ENCODE measurements at places on chromosomes 16 and 17. TPM values are rescaled to one million over a fixed set of nuclear protein-coding genes. Genes with fewer than 3 reads are reported as not detected.
A peak's percentile ranks its signal among the peaks of the same experiment; 100 is the strongest.

- no peak for DNase-seq
These were observed 6.4 kb downstream of the ZNF764 start for GRCh38 chr16:30551781-30552180.

Gene PIRT
- 1.1 TPM for total RNA-seq

- DNase-seq: no peak
These were observed 388.2 kb upstream of the MAF start for GRCh38 chr16:79988721-79989220.

DNA sequence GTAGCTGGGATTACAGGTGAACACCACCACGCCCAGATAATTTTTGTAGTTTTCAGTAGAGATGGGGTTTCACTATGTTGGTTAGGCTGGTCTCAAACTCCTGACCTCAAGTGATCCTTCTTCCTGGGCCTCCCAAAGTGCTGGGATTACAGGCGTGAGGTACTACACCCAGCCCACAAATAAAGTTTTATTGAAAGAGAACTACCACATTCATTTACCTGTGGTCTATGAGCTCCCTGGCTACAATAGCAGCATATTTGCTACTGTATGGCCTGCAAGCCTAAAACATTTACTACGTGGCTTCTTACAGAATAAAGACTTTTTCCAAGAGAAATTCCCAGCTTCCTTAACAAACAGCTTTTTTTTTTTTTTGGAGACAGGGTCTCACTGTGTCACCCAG, 3.4 kb downstream of the METTL9 start:
- no peak for DNase-seq

GRCh38 chr17:5840811-5841446, 229.2 kb upstream of the WSCD1 start:
- no peak for DNase-seq

Gene HSD17B2
- 45.5 TPM for total RNA-seq

- no peak for DNase-seq
These were observed 25.0 kb downstream of the ZNF469 start for GRCh38 chr16:88407807-88408206.

Gene GPRC5C
- total RNA-seq: 139 TPM

Gene GAS2L2
- not detected for total RNA-seq

Gene RGS11
- total RNA-seq: 10.0 TPM

DNA sequence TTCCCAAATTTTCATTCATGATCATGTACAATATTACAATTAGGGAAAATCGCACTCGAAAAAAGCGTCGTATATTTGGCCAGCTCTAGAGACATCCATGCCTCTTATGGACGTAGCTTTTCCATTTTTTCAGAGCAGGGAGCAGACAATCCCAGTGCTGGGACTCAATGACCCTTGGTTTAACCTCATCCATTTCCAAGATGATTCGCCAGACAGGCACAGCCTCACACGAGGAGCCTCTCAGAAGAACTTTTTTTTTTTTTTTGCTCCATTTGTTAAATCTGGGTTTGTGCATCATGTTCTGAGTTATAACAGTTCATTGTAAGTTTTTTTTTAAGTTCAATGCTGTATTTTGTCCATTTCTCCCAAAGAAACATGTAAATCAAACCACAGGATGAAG, 92.1 kb downstream of the ZDHHC7 start:
- DNase-seq: no peak

GRCh38 chr17:2251098-2251497, 52.5 kb downstream of the SMG6 start:
- no peak for DNase-seq

DNA sequence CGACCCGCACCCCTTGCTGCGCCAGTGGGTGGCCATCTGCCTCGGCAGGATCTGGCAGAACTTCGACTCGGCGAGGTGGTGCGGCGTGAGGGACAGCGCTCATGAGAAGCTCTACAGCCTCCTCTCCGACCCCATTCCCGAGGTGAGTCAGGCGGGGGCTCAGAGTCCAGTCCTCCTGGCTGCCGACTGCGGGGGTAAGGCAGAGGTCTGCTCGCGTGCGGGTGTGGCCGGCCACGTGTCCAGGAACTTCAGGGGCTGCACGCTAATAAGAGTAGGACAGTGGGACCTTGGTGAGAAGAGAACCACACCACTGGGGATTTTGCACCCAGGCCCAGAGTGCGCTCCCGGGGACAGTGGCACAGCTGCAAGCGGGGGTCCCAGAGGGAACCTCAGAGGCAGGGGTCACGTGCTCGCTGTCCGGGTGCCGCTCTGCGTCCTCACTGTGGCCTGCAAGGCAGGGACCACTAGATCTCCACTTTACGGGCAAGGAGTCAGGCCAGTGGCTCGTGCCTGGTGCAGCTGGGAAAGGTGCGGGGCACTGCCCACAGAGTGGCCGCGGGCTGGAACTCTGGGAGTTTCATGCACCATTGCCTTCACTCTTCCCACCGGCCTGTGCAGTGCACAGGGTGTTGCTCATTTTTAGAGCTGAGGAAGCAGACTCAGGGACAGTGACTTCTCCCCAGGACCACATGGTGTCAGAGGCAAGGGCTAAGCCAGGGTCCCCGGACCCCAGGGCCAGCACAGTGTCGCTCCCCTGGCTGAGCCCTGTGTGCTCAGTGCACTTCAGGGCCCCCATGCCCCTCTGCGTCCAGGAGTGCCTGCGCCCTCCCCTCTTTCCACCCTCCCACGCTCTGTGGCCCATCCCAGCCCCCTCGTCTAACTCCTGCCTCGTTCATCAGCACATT, 107.6 kb upstream of the CHMP6 start:
- DNase-seq: no peak

DNA sequence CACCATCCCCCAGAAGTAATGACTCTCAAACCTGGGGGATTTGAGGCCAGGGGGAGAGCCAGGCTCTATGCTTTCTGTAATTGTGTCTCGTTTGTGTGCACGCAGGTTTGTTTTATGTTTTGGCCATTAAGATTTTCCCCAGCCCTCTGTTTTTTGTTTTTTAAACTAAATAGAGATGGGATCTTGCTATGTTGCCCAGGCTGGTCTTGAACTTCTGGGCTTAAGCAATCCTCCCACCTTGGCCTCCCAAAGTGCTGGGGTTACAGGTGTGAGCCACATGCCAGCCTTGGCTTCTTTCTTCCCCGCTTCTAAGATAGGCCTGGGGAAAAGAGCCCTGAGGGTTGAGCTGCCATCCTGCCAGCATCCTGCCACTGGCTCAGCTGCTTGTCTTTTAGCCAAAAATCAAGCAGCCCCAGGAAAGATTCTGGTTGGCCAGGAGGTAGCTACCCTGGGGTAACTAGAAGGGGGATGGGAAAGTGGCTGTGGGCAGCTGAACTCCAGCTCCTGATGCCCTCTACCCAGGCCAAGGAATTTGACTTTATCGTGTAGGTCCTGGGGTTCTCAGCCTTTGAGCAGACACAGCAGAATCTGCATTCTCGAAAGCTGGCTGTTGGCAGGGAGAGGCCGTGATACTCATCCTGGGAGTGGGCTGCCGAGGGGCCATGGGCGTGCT, 18.4 kb downstream of the KDM8 start:
- DNase-seq: no peak

DNA sequence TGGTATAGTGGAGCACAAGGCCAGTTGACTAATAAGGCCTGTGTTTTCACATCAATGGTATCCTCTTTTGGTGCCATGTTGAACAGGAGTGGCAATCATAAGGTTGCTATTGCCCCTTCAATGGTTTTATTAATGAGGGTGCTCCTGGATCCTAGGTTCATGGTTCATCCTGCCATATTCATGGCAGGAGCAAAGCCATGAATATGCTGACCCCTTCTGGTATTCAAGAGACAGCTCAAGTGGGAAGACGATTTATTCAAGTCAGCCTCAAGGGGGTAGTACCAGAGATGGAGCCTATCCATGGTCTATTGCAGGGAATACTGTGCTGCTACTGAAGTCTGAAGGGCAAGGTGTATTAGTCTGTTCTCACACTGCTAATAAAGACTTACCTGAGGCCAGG, 2.6 kb downstream of the ABCA9 start:
- no peak for DNase-seq

- peak; percentile 77 for DNase-seq
These were observed 5.0 kb downstream of the CARHSP1 start for GRCh38 chr16:8863594-8864424.

GRCh38 chr16:65235339-65236177, 113.7 kb upstream of the CDH11 start:
- DNase-seq: no peak

Gene NXN
- 98.1 TPM for total RNA-seq

GRCh38 chr17:17933775-17934174, 38.4 kb downstream of the TOM1L2 start:
- DNase-seq: no peak

DNA sequence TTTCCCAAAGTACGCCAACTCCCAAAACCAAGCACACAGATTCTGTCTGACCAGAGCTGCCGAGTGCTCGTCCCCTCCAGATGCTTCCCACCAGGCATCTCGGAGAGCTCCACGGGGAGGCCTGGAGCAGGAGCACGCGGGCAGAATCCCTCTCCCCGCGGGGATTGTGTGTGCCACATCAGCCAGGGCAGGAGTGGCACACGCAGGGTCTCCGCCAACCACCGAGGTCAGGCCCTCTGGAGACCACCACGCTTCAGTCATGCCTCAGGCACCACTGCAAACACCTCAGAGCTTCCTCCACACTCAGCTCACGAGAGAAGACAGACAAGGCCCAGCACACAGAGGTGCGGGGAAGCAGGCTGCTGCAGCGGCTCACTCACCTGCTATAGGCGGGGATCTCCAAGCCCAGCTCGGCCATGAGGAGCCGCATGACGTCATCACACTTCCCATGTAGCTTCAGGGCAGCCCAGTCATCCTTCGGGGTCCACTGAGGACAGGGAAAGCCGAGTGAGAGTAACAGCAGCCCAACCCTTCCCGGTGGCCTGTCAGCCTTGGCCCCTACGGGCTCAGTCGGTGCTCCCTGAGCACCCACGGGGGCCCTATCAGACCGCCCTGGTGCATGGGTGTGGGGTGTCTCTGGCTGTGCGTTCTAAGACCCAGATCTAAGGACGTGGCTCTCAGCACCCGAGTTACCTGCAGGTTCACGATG, 2.3 kb upstream of the PCYT2 start:
- DNase-seq: no peak
